ENCODE measurements at places on chromosomes 1 and 21.

DNA sequence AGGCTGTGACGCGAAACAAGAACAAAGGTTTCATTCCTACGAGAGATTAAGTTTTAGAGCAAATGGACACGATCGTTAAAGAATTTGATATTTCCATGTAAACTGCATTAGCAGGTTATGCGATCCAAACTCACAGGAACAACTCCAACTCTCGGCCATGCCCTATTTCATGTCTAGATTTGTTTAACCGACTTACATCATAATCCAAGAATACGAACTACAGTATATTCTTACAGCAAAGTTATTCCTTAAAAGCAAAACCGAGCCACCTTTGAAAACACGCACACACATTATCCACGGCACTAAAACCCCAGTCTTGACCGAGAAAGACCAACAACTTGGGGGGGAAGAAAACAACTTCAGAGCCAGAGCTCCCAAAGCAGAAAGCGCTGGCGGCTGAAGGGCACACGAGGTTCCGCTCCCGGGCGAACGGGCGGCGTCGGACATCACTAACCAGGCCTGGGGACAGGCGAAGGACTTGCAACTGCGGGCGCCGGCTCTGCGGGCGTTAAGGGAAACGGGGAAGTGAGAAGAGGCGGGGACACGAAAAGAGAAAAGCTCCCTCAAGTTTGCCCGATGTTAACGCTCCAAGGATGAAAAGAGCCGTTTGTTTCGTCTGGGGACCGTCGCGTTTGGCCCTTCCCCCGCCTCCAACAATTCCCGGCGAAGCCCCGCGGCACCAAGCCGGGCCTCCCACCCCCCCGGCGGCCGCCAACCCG is 690 bp downstream of the B3GALNT2 start:
- DNase-seq = peak; percentile 42

DNA sequence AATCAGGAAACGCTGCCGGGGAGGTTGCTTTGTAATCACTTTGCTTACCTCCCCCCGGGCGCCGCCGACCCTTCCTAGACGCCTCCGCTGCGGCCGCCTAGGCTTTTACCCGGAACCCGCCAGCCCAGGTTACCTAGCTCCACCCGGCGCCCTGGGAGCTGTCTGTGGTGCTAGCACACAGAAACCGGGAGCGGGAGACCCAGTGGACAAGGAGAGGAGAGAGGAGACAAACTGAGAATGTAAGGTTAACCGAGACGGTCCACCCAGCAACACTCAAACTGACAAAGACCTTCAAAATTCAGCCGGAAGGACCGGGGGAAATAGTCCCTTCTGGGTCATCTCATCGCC is 9.8 kb downstream of the BARHL2 start:
- peak; percentile 88 for DNase-seq

- no peak for DNase-seq
Observed at GRCh38 chr21:36883532-36884486, 82.7 kb downstream of the HLCS start.

- no peak for DNase-seq
Observed at GRCh38 chr1:226041419-226041818, 21.1 kb upstream of the H3-3A start.

DNA sequence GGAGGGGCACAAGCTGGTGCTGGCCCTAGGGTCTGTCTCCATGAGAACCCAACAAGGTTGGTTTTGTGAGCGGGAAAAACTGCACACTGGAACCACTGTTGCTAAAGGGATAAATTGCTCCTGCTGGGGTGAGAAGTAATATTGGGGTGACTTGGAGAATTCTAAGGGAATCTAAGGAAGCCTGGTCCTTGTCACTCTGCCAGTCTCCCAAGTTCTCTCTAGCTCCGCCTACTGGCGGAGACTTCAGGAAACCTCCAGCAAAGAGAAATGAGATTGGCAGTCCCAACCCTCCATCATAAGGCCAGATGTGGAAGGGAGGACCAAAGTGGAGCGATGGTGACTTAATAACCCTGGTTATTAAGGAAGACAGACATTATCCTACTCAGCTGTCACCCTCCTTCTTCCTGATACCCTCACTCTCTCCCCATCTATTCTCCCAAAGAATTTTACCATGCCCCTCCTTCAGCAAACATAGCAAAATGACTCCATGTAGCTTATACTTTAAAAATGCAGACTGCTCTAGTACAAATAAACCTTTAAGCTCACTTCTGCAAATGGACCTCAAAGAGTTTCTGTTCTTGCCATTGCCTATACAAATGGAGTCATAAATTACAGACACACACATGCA is 2.7 kb downstream of the LCE1F start:
- DNase-seq = peak; percentile 20

DNA sequence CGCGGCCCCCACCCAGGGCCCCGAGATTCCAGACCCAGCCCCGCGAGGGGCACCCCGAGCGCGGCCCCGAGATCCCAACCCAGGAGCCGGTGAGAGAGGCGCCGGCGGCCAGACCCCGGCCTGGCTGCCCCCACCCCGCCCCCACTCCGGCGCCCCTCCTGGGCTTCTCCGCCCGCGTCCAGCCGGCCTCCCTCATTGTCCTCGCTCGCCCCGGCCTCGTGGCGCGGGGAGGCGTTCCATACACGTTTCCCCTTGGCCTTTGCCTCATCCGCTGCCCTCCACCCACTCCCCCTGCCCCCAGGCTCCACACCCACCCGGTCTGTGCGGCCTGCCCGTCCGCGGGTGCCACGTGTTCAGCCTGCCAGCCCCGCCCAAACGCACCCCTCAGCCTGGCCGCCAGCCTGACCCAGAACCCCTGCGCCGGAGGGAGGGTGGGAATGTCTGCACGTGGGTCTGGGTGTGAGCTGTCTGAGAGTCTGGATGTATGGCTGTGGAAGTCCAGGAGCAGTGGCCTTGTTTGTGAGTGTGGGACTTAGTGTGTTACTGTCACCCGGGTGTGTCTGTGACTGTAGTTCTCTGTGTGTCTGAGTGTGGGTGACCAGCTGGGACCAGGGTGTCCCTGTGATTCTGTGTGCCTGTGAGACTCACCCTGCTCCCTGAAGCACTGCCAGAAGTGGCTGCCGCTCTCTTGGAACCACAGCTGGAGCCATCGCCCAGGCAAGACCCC is 681 bp downstream of the B4GALT2 start:
- DNase-seq = peak; percentile 86

- DNase-seq = no peak
Observed at GRCh38 chr1:153779781-153780541, 4.8 kb downstream of the SLC27A3 start.

DNA sequence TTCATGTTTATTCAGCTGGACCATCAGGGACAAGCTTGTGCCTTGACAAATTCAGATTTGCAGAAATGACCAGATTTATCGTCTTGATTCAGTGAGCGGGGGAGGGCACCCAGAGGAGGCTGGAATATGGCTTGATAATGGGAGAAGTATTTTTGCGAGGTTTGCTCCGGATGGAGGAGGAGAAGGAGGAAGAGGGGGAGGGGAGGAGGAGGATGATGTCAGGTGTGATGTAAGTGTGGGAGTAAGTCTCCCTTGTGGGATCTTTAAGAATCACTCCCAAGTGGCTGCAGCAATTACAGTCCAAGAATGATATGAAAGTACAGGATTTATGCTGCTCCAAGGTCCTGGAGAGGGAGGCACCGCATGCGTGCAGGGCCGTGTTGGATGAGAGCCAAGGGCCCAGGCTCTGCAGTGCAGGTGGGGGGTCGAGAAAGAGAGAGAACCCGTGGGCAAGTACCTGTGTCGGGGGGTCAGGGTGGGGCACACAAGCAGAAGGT is 5.6 kb upstream of the ZNF496 start:
- DNase-seq = no peak

DNA sequence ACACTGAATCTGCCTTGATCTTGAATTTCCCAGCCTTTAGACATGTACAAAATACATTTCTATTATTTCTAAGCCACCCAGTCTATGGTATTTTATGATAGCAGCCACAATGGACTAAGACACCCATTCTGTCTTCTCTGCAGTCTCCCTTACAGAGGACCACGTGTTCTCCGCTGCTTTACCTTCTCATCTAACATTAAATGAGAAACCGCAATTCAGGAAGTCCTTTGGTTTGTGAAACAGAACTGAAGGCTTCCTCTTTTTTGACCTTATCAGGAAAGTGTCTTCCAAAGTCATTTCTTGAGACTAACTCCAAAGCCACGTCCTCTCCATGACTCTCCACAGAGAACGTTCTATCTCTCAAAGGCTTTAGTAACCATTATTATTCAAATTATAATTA is 560.1 kb downstream of the OMA1 start:
- no peak for DNase-seq

DNA sequence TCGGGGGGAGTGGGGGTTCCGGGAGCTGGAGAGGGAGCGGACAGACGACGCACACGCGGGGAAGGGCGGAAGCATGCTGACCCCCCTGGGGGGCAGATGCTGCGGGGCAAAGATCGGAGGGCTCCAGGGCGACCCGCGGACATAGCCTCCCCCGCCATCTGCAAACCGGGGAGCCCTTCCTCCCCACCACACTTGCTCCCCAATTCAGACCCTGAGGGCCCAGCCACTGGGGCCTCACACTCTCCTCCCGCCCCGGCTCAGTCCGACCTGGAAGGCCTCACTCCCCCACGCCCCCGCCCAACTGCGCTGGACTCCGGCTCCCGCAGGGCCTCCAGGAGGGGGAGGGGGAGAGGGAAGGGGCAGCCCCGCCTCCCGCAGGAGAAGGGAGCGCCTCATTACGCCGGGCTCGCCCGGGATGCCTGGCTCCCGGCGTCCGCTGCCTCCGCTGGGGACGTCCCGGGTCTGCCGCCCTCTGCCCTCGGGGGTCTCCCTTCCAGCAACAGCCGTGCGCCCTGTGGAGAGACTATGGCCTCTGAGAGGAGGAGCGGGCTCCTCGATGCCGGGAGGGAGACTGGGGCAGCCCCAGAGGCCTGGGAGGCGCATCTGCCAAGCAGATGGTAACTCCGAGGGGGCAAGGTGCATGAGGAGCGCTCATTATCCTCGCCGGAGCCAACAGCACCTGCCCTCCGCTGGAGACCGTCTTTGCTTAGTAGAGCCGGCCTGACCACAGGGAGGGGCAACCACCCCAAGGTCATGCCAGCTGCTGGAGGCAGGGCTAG is 636 bp upstream of the CAMK2N1 start:
- peak; percentile 88 for DNase-seq

- no peak for DNase-seq
Observed at GRCh38 chr1:9590945-9591668, 2.4 kb downstream of the TMEM201 start.

- no peak for DNase-seq
Observed at GRCh38 chr1:98849969-98850636, 154.6 kb downstream of the PLPPR5 start.

DNA sequence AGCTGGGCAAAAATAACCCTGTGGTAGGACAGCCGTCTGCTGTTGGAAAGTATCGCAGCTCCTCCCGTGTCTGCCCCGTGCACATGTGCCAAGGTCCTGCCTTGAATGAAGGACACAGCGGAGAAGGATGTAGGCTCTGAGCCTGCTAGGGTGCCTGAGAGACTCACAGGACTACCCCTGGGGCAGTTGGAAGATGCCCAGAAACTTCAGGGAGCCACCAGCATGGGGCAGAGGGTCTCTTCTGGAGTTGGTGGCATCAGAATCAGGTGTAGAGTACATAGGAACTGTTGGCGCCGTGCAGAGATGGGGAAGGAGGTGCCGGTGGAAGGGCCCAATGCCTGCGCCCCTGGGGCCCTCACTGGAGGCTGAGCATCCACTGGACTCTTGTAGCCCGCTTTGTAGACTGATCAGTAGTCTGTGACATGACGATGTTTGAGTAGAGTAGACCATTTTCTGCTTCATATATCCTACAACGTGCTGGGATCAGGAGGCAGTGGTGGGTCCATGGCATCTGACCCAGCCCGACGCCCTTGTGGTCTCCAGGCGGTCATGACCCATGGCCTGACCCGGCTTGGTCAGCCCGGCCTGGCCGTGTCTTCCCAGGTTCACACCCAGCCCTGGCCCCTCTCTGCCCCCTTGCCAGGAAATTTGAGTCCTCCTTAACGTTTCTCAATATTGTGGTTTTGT is 5.3 kb upstream of the C1orf174 start:
- no peak for DNase-seq

All from HuH-7.5 (cell line).